ENCODE measurements at places on chromosomes 3 and 15. TPM values are rescaled to one million over a fixed set of nuclear protein-coding genes. Genes with fewer than 3 reads are reported as not detected.

IQCF5 gene
- not detected for total RNA-seq

GRCh38 chr3:123295901-123296250, 94.1 kb downstream of the SEC22A start:
- DNase-seq, result no peak

- DNase-seq, result no peak
Measured at GRCh38 chr3:111737706-111738086, 121.4 kb upstream of the PHLDB2 start.

GRCh38 chr15:59616379-59616778, 4.8 kb downstream of the GCNT3 start:
- DNase-seq, result no peak

GRCh38 chr3:27535809-27536392, 51.7 kb upstream of the SLC4A7 start:
- DNase-seq, result no peak

- DNase-seq, result no peak
Measured at GRCh38 chr3:190192739-190193138, 72.0 kb upstream of the P3H2 start.

- DNase-seq, result no peak
Measured at GRCh38 chr15:36882487-36883131, 217.7 kb downstream of the MEIS2 start.

- DNase-seq, result no peak
Measured at GRCh38 chr15:28129231-28129848, 30.2 kb upstream of the OCA2 start.

DNA sequence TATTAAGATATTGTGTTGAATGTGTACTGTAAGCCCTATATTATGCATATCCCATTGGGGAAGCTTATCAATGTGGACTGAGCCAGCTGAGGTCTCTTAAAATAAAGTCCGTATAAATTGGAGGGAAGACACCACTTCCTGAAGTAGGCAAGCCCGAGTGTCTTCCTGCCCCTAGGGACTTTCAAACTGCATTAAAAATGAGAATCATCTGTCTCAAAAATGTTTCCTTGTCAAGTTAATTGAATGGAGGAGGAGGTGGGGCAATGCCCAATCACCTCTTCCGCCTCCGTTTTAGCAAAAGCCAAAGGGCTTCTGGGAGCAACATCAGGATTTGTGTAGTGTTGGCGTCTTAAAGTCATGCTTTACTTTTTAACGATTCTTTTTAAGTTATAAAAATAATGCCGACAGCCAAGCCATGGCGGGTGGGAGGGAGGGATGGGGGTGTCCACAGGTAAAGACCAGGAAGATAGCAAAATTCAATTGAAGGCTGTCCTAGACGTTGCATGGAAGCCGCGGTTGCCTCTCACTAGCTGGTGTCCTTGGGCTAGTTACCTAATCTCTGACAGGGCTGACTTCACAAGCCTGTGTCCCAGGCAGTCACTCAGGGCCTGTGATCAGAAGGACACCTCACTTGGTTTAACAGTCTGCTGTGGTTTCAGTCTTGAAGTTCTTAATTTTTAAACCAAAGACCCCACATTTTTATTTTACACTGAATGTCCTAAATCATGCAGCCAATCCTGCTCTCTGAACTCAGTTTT, 524.9 kb upstream of the PROK2 start:
- no peak for DNase-seq

- no peak for DNase-seq
Measured at GRCh38 chr15:28902856-28903255, 17.1 kb downstream of the APBA2 start.

DNA sequence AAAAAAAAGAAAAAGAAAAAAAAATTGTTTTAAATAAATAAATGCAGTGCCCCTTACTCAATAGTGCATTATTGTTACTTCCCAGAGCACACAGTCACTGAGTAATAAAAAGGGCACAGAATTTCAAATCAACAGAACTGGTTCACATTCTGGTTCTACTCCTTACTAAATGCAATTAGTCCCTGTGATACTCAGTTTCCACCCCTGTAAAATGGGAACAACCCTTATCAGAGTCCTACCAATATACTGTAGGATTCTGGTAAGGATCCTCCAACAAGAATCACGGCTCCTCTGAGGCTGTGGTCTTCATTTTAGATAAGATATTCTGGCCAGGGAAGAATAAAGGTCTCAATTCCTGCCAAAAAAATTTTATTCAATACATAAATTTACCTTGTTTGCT, 50.7 kb downstream of the ITGB5 start:
- DNase-seq, result no peak

- no peak for DNase-seq
Measured at GRCh38 chr15:26555898-26556297, 217.0 kb downstream of the GABRB3 start.

DNA sequence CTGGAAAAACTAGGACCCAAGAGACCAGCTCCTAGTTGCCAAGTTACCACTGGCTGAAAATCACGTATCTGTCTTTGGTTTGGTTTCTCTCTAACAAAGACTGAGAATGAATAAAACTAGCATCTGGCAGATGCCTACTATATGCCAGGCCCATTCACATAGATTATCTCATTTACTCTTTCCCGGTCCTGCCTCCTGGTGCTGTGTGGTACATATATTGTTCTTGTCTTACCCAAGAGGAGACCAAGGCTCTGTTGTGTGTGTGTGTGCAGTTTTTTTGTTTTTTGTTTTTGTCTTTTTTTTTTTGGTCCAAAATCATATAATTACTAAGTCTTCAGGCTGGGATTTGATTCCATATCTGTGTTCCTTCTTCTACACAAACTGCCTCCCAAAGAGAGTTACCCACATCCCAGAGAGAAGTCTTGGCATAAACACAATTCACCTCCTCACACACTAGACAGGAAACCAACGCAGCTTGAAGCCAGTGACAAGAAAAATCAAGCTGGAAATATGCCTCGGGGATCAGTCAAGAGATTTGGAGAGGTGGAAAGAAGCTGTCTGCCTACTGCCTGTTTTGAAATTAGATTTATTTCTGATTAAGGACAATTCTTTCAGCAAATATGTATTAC, 891 bp downstream of the AHSG start:
- DNase-seq, result no peak

GRCh38 chr3:152402695-152403451, 134.1 kb downstream of the MBNL1 start:
- no peak for DNase-seq
